ENCODE measurements at places on chromosomes 12 and 14.

DNA sequence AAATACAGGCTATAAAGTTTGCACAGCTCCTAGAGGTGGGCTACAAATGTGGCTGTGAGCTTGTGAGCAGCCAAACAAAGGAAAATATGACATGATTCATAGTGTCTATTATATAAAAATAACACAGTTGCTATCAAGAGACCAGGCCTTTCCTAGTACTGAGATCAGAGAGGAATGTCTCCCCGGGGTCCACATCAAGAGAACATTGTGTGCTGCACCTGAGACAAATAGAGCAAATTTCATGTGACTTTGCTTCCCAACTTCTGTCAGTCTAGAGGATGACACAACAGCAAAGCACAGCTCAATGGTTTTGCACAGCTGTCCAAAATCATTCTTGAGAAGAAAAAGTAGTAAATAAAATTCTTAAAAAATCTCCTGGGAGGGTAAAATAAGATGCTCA, 297.5 kb upstream of the PRKD1 start:
- DNase-seq, result no peak

DNA sequence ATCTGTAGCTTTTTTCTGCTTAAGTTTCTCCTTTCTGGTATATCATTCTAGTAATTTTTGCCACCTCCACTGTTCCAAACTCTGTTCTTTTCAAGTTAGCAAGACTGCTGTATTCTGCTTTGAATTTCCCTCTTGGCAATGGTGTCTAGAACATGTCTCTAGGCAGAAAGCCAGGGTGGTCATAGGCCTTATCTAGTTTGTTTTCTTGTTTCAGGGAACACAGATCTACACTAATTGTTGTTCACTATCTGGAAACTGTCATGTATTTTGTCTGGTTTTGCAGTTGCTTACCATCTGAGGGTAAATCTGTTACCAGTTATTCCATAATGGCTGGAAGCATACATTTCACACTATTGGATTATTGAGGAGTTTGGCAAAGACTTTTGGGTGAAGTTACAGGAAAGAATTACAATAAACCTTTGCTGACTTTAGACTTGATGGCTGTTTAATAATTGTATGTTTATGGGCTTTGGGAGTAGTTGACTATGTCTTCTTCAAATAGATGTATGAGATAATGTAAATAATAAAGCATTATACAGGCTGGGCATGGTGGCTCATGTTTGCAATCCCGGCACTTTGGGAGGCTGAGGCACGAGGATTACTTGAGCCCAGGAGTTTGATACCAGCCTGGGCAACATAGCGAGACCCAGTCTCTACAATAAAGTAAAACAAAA, 41.4 kb downstream of the FUT8 start:
- DNase-seq, result no peak

DNA sequence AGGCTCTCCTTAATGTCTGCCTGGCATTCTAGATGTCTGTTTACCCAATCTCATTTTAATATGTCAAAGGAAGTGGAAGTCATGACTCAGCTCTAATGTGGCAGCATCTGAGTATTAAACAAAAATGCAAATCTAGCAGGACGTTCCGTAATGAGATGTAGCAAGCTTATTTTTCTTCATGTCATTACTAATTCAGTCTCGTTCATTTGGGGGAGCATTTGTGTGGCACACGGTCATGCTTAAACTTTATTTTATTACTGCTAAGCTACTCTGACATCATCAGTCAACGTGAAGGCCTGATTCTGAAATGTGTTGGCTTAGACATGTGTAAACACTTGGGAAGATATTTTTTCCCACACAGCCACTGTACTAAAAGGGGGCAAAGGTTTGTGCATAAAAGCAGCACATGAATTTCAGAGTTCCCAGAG, 326.7 kb upstream of the TMPO start:
- DNase-seq, result no peak

- no peak for DNase-seq
Measured at GRCh38 chr12:2393016-2393415, 340.2 kb downstream of the CACNA1C start.

- no peak for DNase-seq
Measured at GRCh38 chr12:5473076-5473782, 41.3 kb downstream of the NTF3 start.

DNA sequence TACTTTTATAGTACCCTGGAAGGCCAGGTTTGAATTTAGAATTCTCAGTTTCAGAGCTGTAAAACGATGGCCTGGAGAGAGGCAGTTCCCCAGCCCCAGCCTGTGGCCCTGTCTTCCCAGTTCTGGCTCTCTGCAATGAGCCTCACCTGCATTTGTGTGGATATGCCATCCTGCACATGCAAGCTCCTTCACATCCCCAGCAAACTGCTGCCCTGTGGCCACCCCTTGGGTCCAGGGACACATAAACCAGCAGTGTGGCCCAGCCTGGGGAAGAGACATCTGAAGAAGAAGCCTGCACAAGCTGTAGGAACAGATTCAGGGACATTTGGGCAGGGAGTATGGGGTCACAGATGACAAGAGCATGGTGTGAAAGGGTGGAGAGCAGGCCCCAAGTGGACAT, 174.3 kb upstream of the CRY1 start:
- no peak for DNase-seq

DNA sequence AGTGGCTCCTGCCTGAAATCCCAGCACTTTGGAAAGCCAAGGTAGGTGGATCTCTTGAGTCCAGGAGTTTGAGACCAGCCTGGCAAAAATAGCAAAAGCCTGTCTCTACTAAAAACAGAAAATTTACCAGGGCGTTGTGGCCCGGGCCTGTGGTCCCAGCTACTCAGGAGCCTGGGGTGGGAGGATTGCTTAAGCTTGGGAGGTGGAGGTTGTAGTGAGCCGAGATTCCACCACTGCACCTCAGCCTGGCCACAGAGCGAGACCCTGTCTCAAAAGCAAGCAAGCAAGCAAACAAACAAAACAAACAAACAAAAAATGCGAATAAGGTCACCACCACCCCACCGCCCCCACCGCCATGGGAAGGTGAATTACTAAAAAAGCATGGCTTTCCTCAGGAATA, 238.7 kb downstream of the ATXN7L3B start:
- no peak for DNase-seq

GRCh38 chr12:48988030-48988649, 10.0 kb downstream of the WNT1 start:
- no peak for DNase-seq

- DNase-seq, result no peak
Measured at GRCh38 chr12:128920468-128920867, 67.2 kb downstream of the GLT1D1 start.

Data from posterior cingulate gyrus (tissue), 11 donors.